ENCODE measurements at places on chromosomes 4 and X.

- DNase-seq = peak; percentile 62
Measured at GRCh38 chrX:115650916-115651315, 89.9 kb downstream of the PLS3 start.

GRCh38 chr4:125266901-125267604 is 47.7 kb upstream of the FAT4 start:
- no peak for DNase-seq

DNA sequence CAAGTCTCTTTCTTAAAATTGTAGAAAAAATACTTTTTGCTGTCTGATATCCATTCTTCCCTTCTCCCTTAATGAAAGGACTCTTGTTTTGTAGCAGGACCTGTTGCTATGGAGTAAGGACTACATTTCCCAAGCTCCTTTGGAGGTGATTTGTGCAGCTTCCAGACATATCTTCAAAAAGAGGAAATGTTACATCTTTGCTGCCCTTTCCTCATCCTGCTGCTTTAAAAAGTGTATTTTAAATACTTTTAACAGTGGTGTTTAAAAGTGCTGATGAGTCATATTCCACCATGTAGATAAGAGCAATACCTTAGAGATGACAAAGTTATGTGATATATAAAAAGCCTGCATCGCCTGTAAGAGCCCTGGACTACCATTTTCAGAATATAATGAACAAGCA is 98.7 kb downstream of the CFAP299 start:
- no peak for DNase-seq

DNA sequence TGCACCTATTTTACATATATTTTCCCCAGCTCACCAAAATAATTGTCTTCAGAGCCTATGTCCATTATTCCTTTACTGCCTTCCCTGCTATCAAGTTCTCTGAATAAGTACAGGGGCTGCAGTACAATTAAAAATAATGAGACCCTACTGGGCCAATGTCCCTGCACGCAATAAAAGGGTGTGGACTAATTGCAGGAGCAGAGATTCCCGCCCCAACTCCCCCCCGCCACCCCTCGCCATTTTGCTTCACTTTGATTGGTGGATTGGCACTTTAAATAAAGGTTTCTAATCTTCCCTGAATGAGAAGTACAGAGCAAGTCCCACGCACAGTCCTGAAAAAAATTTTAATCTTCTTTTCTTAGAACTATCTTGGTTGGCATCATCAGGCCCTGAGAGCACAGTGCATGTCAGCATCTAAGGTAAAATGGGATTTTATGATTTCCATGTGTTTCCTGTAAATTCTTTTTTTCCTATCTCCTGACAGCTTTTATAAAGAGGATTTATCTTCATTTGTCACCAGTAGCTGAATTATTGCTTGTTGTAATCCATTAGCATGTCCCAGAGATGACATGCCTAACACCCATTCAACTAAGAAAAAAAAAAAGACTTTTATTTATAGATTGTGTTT is at the start of gene AMBN:
AMBN (plus strand) TSS at position 302 of the 628 bp plus-strand sequence; CDS start at position 405, 103 bp downstream.
- DNase-seq = no peak

- DNase-seq = no peak
Measured at GRCh38 chr4:184972991-184973390, 45.3 kb upstream of the HELT start.

DNA sequence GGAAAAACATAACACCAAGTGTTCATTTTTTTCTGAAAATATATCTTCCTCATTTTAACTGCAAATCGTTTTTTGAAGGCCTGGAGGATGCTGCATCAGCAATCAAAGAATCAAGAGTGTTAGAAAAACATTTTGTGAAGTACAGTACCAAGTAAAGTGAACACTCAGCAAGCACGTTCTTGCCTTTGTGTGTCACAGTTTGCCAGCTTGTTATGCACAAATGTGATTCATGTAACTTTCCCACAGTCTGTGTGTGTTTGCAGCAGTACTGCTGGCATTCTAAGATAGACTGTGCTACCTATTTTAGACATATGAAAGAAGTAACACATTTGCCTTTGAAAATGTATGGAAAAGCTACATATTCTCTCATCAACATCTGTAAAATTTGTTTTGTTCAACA is 1617.7 kb downstream of the RPA4 start:
- DNase-seq = no peak

GRCh38 chr4:141609243-141609642 is 27.1 kb upstream of the IL15 start:
- DNase-seq = no peak

DNA sequence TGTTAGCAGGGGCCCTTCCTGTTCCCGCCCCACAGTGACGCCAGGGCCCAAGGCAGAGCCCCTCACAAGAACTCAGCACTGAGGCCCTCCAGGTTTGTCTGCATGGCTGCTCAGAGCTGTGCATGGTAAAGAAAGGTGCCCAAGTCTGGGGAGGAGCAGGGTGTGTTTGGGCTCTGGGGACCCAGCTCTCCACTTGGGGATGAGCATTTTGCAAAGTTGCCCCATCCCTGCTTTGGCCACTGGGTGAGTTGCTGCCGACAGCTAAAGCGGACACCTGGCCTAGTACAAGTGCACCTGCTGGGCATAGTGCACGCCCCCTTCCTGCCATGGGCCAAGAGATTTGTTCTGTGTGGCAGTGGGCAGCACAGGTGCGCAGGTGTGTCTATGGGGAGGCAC is 2.0 kb upstream of the MXD4 start:
- DNase-seq = peak; percentile 8

DNA sequence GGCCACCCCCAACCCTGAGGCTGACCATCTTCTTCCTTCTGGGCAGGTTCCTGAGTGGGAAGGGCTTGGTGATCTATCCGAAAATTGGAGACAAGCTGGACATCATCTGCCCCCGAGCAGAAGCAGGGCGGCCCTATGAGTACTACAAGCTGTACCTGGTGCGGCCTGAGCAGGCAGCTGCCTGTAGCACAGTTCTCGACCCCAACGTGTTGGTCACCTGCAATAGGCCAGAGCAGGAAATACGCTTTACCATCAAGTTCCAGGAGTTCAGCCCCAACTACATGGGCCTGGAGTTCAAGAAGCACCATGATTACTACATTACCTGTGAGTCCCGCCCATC is 9.7 kb downstream of the EFNB1 start:
- no peak for DNase-seq

- DNase-seq = no peak
Measured at GRCh38 chrX:30220661-30221060, 5.3 kb downstream of the MAGEB2 start.

DNA sequence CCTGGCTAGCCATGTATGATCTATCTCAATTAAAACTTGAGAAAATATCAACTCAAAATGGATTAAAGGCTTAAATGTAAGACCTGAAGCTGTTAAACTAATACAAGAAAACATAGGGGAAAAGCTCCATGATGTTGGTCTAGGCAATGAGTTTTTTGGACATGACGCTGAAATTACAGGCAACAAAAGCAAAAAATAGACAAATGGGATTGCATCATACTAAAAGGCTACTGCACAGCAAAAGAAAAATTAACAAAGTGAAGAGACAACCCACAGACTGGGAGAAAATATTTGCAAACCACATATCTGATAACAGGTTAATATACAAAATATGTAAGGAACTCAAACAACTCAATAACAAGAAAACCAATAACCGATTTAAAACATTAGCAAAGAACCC is 8.4 kb downstream of the GC start:
- DNase-seq = no peak

GRCh38 chr4:42362591-42362990 is 34.7 kb upstream of the SHISA3 start:
- DNase-seq = no peak

- no peak for DNase-seq
Measured at GRCh38 chr4:478373-478772, 20.6 kb downstream of the ZNF721 start.

DNA sequence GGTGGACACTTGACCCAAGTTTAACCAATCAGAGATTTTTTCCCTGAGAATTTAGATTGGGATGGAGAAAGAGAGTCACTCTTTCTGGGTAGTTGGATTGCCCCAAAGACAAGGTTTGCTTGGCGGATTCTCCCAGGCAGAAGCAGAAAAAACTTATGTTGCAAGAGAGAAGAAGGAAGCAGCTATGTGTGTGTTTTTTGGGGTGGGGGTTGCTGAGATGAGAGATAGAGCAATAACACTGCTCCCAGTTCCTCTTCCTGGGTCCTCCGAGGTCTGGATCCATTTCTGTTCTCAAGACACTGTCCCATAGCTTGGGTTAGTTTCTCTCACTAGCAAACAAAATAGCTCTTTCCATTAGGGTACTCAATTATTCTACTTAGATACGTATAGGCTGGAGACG is 222.1 kb downstream of the STIM2 start:
- no peak for DNase-seq

- DNase-seq = no peak
Measured at GRCh38 chr4:186149872-186150271, 41.5 kb upstream of the CYP4V2 start.

- DNase-seq = no peak
Measured at GRCh38 chrX:7953446-7953845, 26.2 kb upstream of the PNPLA4 start.

GRCh38 chrX:150080497-150080896 is 142.2 kb upstream of the EOLA2 start:
- DNase-seq = no peak

GRCh38 chrX:49269010-49269766 is 405 bp upstream of the PPP1R3F start:
- DNase-seq = peak; percentile 93

GRCh38 chr4:6473264-6474052 is 1.0 kb upstream of the PPP2R2C start:
- no peak for DNase-seq

GRCh38 chr4:47744253-47744652 is 93.6 kb downstream of the CORIN start:
- DNase-seq = peak; percentile 32

DNA sequence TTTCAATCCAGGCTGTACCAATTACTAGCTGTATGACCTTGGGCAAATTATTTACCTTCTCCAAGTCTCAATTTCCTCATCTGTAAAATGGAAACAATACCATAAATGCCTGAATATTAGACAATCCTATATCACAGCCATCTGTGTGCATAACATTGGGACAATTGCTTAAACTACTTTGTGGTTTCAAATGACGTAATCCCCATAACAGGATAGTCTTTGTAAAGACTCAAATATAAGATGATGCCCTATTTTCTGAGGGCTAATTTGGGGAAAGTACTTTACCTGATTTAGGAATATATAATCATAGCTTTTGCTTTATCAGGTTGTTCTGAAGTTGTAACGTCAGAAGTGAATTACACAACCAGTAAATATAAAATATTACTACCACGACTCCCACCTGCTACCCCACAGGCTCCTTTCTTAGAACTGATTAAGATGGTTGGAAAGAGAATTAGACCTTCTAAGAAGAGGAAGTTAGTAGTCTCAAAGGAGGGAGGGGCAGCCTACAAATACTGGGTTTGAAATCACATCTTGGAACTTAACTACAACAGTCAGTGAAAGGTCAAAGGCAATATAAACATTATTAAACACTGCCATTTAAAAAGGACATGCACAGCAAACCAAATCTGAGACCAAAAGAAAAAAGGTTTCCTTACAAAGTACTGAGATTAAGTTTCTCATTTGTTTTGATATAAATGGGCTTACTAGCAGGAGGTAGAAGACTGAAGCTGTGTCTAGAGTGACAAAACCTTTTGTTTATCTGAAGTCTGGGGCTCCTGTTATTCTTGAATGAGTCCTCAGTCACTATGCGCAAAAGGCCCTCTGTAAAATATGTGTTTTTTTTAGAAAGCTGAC is 215.0 kb downstream of the SCFD2 start:
- DNase-seq = no peak

GRCh38 chr4:113181289-113182007 is 132.0 kb downstream of the ANK2 start:
- no peak for DNase-seq

DNA sequence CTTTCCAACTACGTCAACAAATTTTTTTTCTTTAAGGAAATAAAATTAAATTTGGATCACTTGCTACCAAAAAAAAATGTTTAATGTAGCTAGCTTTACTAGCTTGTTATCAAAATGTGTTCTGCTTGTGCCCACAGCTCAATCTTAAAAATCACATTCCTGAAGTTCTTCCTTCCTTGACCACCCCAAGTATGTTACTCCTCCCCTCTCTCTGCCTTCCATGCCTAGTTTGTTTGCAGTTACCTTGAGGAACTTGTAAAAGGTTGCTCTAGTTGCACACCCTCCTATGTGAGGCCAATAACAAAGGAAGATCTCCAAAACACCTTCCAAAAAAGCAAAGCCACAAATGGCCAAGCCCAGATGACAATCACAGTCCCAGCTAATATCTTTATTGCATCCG is 19.6 kb upstream of the TMEM184C start:
- no peak for DNase-seq

DNA sequence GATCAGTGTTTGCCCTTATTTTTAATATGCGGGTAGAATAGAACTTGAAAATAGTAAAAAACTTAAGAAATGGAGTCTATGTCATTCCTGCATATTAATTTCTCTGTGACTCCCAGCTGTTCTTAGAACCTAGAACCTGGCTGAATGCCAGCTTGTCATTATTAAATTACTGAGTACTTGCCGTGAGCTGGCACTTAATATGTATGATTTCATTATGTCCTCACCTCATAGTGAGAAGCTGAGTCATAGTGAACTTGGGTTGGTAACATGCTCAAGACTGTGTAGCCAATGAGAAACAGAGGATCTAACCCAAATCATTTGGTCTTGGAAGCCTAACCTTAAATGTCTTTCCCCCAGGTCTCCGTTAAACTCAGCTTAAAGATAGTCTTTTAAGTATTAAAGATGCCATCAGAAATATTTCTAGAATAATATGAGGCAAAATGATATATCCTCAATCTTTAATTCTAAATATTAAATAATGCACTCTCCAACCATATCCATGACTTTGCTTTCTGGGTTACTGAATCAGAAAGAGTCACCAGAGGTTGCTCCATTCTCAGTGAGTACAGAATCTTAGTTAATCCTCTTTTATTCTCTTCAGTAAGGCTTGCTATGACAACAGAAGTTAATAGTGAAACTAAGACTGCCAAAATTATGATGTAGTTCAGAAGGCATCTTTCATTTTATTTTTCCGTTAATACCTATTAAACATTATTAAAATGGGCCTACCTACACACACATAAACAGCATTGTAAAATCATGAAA is 58.6 kb upstream of the TLL1 start:
- DNase-seq = no peak

DNA sequence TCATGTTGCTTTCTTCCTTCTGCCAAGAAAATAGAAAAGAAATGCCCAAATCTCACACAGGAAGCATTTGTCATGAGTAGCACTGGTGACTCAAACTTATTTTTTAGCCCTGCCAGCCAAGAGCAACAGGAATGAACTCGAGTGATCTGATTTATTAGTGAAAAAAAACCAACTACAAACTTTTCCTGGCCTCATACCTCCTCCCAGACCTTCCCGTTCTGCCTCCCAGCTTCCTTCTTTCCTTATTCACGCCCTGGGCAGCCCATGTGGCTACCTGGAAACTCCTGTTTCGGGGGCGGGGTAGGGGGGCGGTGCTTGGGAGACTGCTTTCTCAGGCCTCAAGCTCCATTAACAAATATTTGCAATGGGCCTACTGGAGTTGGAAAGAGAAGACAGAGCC is 178.5 kb downstream of the NHS start:
- DNase-seq = no peak

GRCh38 chr4:45692131-45692735 is 431.6 kb downstream of the GABRG1 start:
- no peak for DNase-seq

- no peak for DNase-seq
Measured at GRCh38 chr4:187612301-187612700, 383.3 kb upstream of the ZFP42 start.

GRCh38 chrX:109352066-109352588 is 129.8 kb downstream of the GUCY2F start:
- no peak for DNase-seq
